ENCODE measurements at places on chromosomes 2 and 18.

DNA sequence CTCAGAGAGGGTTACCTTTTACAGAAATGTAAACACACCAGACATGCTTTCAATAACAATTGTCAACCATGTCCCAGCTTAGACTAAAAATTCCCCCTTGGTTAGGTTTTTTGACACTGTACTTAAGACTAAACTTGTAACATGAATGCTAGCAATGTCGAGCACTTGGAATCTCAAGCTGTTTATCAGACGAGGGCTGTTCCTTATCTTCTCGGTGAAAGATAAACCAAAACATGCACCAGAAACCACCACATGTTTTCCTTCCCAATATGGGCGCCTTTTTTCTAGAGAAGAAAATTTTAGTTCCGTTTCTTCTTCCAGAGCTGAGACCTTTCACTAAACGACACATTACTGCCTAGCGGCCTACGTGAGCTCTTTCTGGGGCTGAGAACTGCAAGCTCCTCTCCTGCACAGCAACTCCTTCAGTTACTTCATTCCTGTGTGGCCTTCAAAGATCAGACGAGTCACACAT is 42.4 kb upstream of the ACKR3 start:
- no peak for DNase-seq

GRCh38 chr2:71507476-71507875 is 54.1 kb downstream of the DYSF start:
- no peak for DNase-seq

DNA sequence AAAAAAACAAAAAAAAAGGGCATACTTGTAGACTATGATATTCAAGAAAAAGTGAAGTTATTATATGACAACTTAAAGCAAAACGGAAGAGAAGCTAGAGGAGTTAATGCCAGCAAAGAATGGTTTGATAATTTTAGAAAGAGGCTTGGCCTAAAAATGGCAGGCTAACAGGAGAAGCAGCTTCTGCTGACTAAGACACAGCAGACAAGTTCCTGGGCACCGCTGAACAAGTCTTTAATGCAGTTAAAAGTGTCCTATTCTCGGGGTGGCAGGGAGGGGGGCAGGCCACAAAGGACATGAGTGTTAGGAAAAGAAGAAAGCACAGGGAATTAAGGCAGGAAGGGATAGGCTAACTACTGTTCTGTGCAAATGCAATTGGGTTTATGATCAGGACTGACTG is 50.3 kb upstream of the GAREM2 start:
- DNase-seq, result no peak

DNA sequence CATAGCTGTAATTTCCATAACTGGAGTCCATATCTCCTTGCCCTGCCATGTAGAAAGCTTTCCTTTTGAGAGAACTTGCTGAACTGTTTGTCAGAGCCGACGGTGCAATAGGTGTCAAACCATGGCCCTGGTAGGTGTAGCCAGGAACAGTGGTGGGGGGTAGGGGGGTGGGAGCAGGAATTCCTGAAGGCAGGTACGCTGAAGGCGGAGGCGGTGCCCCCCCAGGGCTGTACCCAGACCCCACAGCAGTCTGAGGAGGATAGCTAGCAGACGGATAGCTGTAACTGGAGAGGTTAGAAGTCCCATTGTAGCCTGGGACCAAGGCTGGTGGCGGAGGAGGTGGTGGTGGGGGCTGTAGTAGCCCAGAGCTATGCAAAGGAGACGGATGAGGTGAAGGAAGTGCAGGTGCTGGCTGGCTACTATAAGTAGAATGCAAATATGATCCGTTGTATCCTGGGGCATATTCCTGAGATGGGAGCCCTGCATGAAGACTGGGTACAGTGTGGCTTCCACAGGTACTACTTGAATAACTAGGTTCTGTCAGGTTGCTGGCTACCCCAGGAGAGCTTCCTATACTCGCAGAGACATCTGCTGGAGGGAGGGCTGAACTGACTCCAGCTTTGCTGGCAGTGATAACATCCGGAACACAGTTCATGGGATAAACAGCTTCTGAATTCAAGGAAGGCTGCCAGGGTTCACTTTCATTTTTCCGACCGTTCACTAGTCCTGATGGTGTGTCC is 124.8 kb downstream of the FIGN start:
- DNase-seq, result no peak

DNA sequence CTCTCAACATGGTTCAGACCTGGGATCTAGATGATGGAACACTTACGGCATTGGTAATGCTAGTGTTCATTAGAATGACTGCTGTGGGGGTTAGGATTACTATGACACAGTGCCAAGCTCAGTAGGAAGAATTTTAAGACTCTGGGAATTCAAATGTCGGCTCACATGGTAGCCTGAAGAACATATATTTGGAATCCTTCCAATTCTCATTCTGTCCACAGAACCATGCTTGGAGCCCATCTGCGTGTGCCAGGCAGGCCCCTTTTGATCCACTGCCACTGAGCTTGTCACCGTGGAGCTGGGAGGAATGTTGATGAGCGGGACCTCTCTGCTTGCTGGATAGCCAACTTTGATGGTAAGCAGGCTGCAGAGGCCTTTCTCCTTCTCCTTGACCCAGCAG is 322.0 kb upstream of the SOX11 start:
- no peak for DNase-seq

- DNase-seq, result no peak
Observed at GRCh38 chr18:11512096-11513025, 97.0 kb upstream of the SLC35G4 start.

GRCh38 chr2:29218071-29218470 is 102.9 kb downstream of the CLIP4 start:
- DNase-seq, result no peak

DNA sequence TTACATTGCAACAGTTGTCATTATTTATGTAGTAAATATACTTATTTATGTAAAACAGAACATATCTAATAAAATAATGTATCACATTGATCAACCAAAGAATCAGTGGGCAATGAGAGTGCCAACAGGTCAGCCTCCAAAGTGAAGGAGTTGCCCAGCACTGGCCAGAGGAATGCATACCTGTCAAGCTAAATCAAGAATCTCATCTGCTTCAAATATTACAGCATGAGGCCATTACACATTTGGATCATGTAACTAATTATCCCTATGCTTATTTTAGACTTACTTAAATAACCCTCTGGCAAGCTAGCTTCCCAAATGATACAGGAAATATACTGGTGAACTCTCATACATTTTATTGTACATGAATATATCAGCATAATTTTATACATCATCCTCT is 1211.7 kb upstream of the ACVR2A start:
- DNase-seq, result no peak

- no peak for DNase-seq
Observed at GRCh38 chr2:45836740-45837139, 185.3 kb downstream of the PRKCE start.

DNA sequence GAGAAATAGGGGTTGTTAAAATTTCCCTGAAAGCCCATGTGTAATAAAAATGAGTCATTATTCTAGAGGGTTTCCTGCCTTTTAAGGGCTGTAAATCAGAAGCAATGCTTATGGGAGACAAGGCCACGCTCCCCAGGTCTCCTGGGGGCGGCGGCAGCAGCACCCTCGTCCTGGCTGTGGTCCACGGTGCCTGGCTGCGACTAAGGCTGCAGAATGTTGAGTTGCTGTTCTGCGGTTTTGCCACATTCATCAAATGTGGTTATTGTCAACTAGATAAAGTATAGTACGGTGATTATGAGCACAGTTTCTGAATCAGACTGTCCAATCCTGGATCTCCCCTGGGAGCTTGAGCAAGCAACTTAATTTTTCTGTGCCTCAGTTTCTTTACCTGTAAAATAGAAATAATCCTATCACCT is 11.9 kb upstream of the AGFG1 start:
- DNase-seq, result no peak

DNA sequence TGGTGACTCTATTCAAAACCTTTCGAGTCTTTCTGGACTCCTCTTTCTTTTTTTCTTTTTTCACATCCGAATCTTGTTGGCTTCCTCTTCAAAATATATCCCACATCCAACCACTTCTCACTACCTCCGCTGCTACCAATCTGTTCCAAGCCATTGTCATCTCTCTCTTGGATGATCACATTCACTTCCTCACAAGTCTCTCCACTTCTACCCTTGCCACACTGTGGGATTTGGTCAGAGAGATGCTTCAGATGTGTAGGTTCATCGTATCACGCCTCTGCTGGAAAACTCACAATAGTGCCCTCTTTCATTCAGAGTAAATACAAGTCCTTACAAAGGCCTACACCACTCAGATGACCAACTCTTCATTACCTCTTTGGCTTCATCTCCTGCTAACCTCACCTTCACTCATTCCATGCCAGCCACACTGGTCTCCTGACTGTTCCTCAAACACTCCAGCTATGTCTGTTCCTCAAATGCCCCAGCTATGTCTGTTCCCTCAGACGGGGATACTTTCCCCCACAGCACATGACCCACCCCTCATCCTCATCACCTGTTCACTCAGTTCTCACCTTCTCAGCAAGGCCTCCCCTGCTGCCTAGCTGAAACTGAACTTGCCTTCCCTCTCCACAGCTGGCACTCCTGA is 67.2 kb upstream of the PELI1 start:
- DNase-seq, result no peak

DNA sequence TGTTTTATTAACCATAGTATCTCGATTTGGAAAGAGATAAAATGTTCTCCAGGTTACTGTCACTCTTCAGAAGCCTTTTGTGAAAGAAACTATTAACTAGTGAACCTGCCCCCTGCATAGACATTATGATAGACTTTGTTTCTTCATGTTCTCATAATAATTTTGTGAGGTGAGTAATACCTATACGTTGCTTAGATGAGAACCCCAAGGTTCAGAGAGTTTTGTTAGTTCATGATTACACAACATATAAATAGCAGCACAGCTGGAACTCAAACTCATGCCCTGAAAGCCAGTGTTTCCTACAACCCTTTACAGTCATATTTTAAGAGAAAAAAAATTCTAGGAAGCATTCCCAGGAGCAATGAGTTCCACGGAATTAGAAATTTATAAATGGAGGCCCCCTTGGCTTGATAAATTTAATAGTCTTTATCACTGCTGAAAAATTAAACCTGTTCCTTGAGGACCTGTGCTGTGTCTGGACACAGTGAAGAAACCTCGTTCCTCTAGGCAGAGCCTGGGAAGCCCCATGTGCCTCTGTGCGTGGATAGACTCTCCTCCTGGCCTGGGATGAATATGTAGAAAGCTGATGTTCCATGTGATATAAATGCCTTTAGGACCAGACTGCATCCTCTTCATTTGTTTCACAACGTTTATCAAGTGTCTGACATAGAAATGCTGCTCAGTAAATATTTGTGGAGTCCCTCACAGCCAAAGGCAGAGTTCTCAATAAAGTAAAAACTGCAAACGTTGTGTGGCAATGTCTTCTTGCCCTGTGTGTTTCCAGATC is 1257.0 kb upstream of the GYPC start:
- DNase-seq, result no peak

DNA sequence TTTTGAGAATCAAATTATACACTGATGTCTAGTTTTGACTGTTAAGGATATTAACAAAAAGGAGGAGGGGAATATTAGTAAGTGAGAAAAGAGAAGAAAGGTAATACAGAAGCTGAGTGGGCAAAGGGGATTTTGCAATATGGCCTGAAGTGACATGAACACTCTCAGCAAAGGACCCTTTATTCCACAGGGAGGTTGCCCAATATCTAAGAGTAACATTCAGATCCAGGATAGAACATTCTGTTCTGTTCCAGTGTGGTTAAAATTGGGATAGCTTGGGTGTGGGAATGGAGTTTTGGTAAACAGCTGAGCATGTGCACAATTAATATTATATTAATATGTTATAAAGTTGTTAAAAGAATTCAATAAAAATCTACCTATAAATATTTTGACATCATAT is 120.1 kb downstream of the ZNF385B start:
- no peak for DNase-seq

GRCh38 chr18:37671530-37671929 is 105.9 kb upstream of the CELF4 start:
- DNase-seq, result no peak

- DNase-seq, result no peak
Observed at GRCh38 chr2:50547521-50547920, 484.4 kb downstream of the NRXN1 start.

DNA sequence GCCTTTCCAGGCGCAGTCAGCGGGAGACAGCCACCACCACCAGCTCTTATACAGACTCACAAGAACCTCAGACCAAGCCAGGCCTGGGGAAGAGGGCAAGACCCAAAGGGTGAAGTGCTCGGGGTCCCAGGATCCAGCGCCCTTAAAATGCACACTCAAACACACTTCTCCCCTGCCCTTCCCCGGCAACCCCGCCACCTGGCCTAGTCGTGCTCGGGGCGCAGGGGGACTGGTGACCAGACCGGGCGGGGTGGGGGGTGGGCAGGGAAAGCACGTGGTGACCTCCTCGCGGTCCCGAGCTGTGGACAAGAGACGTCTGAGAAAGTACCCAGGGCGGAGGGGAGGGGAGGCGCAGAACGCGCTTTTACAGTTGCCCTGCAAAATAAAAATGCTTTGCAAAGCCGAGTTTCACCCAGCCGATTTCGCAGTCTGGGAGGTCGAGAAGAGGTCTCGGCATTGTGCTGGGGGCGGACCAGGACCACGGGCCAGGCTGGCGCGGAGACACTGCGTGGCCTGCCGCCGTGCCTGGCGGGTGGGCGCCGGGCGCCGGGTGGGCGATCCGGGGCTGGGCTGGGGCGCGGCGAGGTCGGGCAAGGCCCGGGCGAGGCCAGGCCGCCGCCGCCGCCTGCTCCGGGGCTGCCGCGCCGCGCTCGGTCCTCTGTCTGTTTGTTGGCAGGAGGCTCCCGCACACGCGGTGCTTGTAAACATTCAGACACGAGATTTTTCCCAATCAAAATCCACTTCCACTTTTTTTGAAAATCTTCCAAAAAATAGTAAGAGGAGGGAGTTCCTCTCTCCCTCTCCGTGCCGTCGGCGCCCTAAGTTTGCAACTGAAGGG is 2.0 kb downstream of the BCL11A start:
- no peak for DNase-seq

DNA sequence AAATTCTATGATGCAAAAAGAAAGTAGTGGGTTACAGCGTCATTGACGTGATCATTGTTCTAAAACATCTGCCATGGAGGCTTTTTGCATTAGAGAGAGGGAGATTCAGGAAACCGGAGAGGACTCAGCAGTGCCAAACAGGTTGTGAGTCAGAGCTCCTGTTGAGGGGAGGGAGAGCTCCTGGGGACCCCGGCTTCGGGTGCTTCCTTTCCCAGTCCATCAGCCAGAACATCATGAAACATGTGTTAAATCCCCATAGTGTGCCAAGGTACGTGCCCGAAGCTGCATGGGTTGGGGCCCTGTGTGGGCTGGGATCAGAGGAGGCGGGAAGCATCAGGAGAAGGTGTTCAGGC is 791 bp upstream of the CYRIA start:
- no peak for DNase-seq

DNA sequence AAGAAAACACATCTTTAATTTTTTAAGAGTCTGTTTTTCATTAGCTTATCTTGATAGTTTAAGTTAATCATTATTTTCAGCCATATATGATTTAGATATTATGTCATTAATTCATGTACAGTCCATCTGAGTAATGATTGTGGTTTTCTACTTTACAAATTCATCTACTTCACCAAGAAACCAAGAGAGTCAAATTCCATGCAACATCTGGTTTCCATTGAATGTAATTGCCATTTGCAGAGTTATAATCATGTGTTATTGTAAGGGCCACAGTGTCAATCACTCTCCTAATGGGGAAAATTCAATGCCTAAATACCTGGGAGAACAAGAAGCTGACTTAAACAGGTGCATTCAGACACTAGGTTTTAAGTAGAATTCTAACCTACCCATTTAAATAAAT is 217.2 kb upstream of the OSR1 start:
- DNase-seq, result no peak

- no peak for DNase-seq
Observed at GRCh38 chr2:237686659-237687136, 59.3 kb downstream of the LRRFIP1 start.

All from NCI-H510A (cell line).